Activated CD4-positive, CD25-positive, alpha-beta regulatory T cell treated with anti-CD3 and anti-CD28 coated beads, Interleukin-2, amount 50 U/mL, for 24 hours (primary cell): ENCODE measurements at places on chromosomes 6 and 20.
A peak's percentile ranks its signal among the peaks of the same experiment; 100 is the strongest.

DNA sequence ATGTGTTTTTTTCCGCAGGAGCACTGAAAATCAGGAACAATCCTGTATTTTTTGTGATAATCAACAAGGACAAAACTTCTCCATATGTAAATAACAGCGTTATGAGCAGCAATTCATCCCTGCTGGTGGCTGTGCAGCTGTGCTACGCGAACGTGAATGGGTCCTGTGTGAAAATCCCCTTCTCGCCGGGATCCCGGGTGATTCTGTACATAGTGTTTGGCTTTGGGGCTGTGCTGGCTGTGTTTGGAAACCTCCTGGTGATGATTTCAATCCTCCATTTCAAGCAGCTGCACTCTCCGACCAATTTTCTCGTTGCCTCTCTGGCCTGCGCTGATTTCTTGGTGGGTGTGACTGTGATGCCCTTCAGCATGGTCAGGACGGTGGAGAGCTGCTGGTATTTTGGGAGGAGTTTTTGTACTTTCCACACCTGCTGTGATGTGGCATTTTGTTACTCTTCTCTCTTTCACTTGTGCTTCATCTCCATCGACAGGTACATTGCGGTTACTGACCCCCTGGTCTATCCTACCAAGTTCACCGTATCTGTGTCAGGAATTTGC lies at the start of gene TAAR6:
TSS of gene TAAR6 (plus strand) at position 102 of the 557 bp plus-strand sequence. CDS start at position 102, 0 bp downstream.
- no peak for ATAC-seq

GRCh38 chr6:156948807-156949206 lies 171.6 kb downstream of the ARID1B start:
- peak; percentile 76 for ATAC-seq

- no peak for ATAC-seq
Measured at GRCh38 chr20:59735917-59736316, 131.6 kb downstream of the PHACTR3 start.

- ATAC-seq = no peak
Measured at GRCh38 chr6:167664678-167665660, 161.7 kb upstream of the AFDN start.
